Lung (tissue), 17 donors: ENCODE measurements at places on chromosomes 1 and 21. TPM values are rescaled to one million over a fixed set of nuclear protein-coding genes. Genes with fewer than 3 reads are reported as not detected.

The CD247 gene
- total RNA-seq, result 4.1 TPM

DNA sequence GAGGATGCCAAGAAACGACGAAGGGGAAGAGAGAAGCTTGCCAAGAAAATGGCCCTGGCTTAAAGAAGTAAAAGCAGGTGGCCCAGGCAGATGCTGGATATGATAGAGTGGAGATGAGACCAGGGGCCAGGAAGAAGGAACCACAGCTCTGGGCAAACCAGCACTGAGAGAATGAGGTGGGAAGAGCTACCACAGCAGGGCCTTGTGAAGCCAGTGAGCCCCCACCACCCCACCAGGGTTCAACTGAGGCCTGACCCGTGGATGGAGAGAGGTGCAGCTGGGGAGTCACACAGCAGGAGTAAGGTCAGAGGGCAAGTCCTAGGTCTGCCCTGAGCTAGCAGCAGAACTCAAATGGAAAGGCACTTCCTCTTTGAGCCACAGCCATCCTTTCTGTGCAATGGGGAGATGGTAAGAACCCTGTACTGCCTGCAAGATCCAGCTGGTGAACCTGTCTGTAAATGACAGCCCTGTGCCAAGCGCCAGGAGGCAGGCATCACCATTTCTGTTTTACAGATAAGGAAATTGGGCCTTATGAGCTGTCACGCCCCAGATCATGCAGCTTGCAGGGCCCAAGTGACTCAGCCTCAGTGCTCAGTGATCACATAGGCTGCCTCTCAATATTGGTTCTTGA, 8.5 kb downstream of the SH3BGRL3 start:
- peaks cover 7% of the 10 kb centered on the region for H3K36me3 ChIP-seq
- H3K27ac ChIP-seq, result no peak overlapping the region
- no peaks in the 10 kb centered on the region for H3K27me3 ChIP-seq
- H3K4me3 ChIP-seq, result no peak overlapping the region
- no peak for DNase-seq
- no peaks in the 10 kb centered on the region for H3K4me1 ChIP-seq

GRCh38 chr1:198986036-198986435, 347.2 kb downstream of the PTPRC start:
- no peak overlapping the region for H3K4me3 ChIP-seq
- H3K27me3 ChIP-seq, result no peaks in the 10 kb centered on the region
- H3K36me3 ChIP-seq, result no peaks in the 10 kb centered on the region
- no peaks in the 10 kb centered on the region for H3K4me1 ChIP-seq
- no peak overlapping the region for H3K27ac ChIP-seq
- no peak for DNase-seq

The KRTAP12-2 gene
- total RNA-seq, result not detected

DNA sequence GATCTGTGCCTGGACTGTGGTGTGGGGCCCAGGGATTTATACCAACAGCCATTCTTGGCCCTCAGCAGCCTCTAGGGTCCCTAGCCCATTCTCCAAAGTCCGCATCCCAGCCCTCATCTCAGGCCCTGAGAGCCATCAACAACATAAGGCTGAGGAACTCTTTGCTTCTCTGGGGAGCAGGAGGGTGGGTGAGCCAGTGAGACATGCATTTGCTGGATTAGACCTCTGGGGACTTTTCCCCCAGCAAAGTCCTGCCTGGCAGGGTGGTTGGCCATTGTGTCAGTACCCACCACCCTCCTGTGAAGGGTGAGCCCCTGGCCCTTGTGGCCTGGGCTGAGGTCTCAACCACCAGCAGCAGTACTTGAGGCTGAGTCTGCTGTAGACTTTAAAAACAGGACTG, 24.2 kb upstream of the FAM20B start:
- H3K36me3 ChIP-seq, result no peaks in the 10 kb centered on the region
- H3K4me3 ChIP-seq, result no peak overlapping the region
- H3K27ac ChIP-seq, result no peak overlapping the region

DNA sequence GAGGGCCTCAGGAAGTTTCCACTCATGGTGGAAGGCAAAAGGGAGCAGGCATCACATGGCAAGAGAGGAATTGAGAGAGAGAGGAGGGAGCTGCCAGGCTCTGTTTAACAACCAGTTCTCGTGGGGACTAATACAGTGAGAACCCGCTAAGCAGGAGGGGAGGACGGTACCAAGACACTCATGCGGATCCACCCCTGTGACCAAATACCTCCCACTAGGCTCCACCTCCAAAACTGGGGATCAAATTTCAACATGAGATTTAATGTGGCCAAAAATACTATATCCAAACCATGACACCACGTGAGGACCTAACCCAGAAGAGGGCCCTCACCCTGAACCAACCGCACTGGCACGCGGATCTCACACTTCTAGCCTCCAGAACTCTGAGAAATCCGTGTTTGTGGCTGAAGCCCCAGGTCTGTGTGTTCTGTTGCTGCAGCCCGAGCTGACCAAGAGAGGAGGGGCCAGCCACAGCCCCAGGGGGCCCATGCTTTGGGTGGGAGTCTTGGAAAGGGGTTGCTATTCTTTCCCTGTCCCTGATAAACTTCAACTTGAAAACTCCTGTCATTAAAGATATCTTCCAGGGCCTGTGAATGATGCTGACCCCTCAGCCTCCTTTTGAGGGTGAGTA, 32.0 kb downstream of the TRIM67 start:
- no peaks in the 10 kb centered on the region for H3K27me3 ChIP-seq
- H3K4me1 ChIP-seq, result peaks cover 9% of the 10 kb centered on the region
- H3K4me3 ChIP-seq, result no peak overlapping the region
- no peaks in the 10 kb centered on the region for H3K36me3 ChIP-seq
- no peak for DNase-seq
- H3K27ac ChIP-seq, result no peak overlapping the region

The ANXA9 gene
- 1.0 TPM for total RNA-seq

DNA sequence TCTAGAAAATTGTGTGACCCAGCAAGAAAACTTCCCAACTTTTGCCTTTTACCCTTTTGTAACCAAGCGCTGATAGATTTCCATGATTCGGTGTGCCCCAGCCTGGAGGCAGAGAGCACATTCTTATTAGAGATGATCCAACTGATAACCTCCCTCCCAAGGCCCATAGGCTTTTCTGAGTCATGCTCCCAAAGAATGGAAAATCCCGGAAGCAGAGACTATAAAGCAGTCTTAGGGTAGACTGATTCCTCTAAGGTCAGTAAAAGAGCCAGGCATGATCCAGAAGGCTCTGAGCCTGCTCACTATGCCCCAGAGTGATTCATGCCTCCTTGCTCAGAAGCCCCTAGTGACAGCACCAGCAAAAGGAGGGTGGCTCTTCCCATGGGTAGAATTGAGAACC, 4.3 kb downstream of the CAMK1G start:
- H3K4me1 ChIP-seq, result peaks cover 4% of the 10 kb centered on the region
- no peaks in the 10 kb centered on the region for H3K27me3 ChIP-seq
- H3K36me3 ChIP-seq, result no peaks in the 10 kb centered on the region
- no peak overlapping the region for H3K4me3 ChIP-seq

GRCh38 chr1:88892357-88892877, 1.1 kb upstream of the GTF2B start:
- H3K36me3 ChIP-seq, result no peaks in the 10 kb centered on the region
- no peaks in the 10 kb centered on the region for H3K27me3 ChIP-seq
- H3K27ac ChIP-seq, result no peak overlapping the region

- H3K4me3 ChIP-seq, result no peak overlapping the region
- DNase-seq, result peak; percentile 10
- H3K36me3 ChIP-seq, result no peaks in the 10 kb centered on the region
- H3K27ac ChIP-seq, result no peak overlapping the region
Measured at GRCh38 chr1:38455829-38456530, 403.6 kb downstream of the RRAGC start.

GRCh38 chr1:230792691-230793462, 45.7 kb downstream of the CAPN9 start:
- H3K27ac ChIP-seq, result no peak overlapping the region
- H3K4me3 ChIP-seq, result no peak overlapping the region
- H3K36me3 ChIP-seq, result no peaks in the 10 kb centered on the region
- DNase-seq, result no peak

DNA sequence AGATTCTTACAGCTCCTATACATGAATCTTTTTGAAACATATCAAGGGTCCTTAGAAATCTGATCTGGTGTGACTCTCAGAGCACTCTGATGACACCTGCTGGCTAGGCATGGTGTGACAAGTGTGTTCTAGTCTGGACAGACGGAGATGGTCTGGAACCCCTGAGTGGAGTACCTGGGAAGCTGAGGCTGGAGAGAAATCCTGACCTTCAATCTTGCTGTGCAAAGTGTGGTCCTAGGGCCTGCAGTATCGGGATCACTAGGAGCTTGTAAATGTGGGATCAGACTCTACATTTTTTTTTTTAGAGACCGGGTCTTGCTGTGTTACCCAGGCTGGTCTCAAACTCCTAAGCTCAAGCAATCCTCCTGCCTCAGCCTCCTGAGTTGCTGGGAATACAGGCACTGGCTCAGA, 78.6 kb upstream of the SOD1 start:
- H3K4me3 ChIP-seq, result no peak overlapping the region
- H3K36me3 ChIP-seq, result no peaks in the 10 kb centered on the region
- peaks cover 3% of the 10 kb centered on the region for H3K27me3 ChIP-seq
- H3K27ac ChIP-seq, result no peak overlapping the region
- H3K4me1 ChIP-seq, result peaks cover 3% of the 10 kb centered on the region
